Stimulated activated CD4-positive, alpha-beta T cell treated with anti-CD3 and anti-CD28 coated beads, Interleukin-12 subunit alpha, Interleukin-12 subunit beta, amount 100 ng/mL, for 4 hours (primary cell): ENCODE measurements at places on chromosomes 7 and 10.

- DNase-seq = no peak
Observed at GRCh38 chr10:71623098-71623985, 96.2 kb downstream of the C10orf105 start.

GRCh38 chr7:151429560-151430331 lies 10.2 kb downstream of the CRYGN start:
- no peak for DNase-seq

DNA sequence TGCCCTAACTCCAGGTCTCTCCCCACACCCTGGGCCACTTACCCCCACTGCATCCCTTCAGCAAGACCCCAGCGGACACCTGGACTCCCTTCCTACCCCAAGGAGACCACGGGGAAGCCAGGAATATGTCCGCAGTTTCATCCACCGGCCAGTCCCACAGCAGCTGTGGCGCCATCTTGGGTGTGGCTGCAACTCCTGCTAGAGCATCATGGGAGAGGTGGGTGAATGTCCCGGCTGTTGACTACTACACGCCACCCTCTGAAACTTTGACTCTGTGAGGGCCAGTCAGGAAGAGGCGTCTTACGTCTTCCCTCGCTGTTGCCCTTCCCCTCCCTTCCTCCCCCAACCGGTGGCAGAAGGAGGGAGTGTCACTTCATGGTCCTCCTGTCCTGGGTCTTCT lies 238.3 kb upstream of the RNF32 start:
- DNase-seq = no peak

DNA sequence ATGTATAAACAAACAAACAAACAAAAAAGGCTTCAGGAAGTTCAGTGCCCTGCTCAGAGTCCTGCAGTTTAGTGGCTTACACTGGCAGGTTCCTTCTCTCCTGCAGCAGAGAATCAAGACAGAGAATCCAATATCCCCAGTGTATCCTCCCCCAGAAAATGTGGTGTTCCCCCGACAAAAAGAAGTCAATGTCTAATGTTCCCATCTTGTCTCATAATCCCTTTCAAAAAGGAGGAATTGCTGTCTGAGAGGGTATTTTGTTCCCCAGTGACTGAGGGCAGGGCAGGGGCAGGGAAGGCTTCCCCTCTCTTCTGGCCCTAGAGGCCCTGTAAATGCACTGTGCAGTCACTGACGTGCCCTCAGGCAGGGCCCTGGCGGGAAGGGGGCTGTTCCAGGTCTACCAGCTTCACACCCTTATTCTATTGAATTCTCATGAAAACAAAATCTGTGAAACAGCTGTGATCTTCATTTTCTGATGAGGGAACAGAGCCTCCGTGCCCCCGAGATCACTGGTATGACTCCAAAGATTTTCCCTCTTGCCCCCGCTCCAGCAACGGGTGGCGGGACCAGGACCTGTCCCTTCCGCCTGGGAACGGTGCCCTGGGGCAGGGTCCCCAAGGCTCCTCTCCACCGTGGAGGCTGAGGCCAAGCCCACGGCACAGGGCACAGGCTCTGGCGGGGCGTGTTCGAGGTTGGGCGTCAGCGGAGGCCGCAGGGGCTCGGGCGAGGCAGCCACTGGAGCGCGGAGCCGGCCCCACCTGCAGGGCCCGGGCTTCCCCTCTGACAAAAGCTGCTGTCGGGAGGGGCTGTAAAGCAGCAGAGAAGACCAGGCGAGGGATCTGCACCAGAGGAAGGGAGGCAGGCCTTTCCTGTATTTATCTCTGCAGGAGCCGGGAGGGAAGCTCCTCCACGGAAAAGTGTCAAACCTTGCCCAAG lies 13.4 kb upstream of the WDFY4 start:
- no peak for DNase-seq

DNA sequence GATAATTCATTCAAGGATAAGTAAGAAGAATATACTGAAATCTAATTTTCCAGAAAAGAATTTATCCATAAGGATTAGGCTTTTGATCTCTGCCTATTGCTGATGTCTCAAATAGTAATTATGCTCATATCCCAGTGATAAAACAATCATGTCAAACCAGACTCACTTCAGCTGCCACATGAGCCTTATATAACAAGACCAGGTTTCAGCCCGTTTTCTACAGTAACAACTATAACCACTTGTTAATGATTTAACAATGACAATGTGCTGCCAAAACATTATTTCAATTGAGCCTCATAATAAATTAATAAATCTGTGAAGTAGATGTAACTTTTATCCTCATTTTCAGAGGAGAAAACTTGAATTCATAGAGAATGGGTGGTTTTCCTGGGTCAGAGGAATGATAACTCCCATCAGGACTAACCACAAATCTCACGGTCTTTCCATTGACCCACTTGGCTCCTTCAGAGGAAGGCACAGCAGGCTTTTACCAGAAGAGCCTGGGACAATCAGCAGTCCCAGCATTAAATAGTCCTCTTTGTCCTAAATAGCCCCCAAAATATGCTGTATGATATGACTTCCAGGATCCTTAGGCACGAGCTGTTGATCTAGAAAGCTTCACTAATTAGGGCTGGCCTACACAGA lies 42.5 kb upstream of the SLIT1 start:
- DNase-seq = no peak

DNA sequence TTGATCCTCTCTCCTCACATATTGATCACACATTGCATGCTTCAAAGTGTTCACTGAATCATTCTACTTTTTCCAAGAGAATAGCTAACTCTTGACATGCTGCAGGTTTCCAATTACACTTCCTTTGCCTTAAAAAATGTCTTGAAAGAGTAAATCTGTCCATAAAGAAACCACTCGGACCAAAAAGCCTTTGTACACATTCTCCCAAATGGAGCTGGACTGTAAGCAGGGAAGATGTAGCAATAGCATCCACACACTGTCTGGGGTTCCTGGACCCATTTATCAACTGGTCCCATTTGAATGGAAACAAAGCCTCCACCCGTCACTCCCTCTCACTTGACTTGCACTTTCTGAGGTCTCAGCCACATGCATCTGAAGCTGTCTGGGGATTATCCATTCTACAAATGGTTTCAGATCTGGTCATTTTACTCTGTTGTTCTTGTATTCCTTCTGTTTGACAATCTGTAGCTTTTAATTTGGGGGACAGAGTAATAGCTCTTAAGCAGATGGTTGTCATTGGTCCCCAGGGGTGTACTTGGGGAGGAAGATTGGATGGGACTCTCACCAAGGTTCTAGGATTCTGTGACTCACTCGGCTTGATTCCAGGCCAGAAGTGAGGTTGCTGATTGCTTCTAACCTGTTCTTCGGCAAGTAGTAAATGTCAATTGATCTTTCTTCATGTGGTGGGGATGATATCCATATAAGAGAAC lies 203.5 kb downstream of the HIBADH start:
- DNase-seq = no peak
